Aorta (tissue), 5 donors: ENCODE measurements at places on chromosomes 4 and X. TPM values are rescaled to one million over a fixed set of nuclear protein-coding genes. Genes with fewer than 3 reads are reported as not detected.

- peak; percentile 89 for DNase-seq
These were observed at the start of gene OPHN1 for GRCh38 chrX:68433155-68433980. Gene OPHN1, minus strand, starts transcription at chrX:68433495. Its CDS starts 475 bp downstream, at chrX:68433020.

GRCh38 chr4:41590591-41590990 is 52.6 kb downstream of the LIMCH1 start:
- DNase-seq, result no peak

DNA sequence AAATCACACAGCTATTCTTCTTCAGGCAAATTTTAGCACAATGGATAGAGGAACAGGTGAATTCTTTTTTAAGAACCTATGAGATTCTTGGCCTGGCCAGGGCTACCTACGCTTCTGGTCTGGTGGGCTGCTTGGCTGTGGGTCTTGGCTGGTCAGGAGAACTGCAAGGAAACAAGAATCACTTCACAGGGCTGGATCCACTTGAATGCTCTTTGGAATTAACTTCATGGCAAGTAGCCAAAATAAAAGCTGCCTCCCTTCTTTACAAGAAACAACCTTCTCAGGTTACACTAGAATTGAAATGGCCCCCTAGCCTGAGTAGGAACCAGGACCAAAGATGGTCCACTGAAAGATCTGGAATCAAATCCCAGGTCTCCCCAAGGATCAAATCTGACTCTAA is 519.1 kb downstream of the IQCM start:
- DNase-seq, result no peak

DNA sequence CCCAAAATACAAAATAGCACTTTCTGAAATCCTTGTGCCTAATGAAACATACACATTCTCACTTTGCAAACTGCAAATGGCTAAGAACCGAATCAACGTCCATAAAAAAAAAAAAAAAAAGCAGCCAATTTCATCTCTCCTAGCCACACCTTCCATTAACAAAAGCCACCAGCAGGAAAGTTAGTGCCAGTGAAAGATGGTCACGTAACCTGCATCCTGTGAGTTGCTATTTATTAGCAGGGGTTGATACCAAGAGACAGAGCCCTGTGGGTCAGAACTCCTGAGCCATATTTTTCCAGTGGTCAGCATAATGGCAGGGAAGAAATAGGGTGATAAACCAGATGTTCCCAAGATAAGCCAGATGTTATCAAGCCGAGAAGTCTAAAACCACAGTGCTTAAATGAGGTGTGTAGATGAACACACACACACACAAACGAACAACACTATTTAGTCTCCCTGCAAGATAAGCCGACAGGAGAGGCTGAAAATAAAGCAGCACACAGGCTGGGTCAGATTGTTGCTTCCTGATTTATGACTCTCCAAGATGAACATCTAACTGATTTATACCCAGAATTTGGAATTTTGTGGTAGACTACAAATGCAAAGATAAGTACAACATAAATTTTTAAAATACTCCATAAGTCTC is 11.5 kb downstream of the PPARGC1A start:
- no peak for DNase-seq

DNA sequence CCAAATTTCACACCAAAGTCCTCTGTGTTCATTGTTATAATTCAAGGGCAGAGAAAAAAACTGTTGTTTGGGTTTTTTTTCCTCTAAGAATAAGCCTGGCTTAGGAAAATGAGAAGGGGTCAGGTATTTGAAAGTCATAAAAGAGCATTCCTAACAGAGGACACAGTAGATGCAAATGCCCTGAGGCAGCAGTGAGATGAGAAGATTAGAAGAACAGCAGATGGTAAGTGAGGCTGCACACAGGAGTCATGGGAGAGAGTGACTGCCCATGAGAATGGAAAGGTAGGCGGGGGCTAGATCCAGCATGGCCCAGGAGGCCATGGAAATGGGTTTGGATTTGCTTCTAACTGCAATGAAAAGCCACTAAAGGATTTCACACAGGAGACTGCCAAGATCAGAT is 107.5 kb upstream of the RBPJ start:
- no peak for DNase-seq

NRK gene
- 6.5 TPM for total RNA-seq

GRCh38 chrX:8404471-8404870 is 60.2 kb upstream of the VCX3B start:
- DNase-seq, result peak; percentile 67

USP17L5 gene
- not detected for total RNA-seq

CCDC120 gene
- total RNA-seq, result 7.6 TPM

MYOZ2 gene
- total RNA-seq, result 9.4 TPM

DNA sequence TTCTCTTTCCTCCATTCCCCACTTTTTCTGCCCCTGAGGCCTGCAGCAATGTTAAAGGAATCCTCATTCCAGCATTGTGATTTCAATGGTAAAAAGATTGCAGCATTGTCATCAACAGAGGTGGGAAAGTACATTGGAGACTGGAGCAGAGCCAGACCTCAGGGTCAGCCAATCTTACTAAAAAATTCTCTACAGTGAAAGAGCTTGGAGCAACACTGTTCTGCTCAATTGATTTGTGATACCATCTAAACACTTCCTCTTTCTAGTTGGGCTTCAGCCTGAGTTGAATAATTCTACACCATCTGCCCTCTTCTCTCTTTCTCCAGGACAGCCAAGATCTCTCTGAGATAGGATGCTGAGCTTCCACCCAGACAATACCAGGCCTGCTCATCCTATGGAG is 176.5 kb downstream of the AR start:
- no peak for DNase-seq

DNA sequence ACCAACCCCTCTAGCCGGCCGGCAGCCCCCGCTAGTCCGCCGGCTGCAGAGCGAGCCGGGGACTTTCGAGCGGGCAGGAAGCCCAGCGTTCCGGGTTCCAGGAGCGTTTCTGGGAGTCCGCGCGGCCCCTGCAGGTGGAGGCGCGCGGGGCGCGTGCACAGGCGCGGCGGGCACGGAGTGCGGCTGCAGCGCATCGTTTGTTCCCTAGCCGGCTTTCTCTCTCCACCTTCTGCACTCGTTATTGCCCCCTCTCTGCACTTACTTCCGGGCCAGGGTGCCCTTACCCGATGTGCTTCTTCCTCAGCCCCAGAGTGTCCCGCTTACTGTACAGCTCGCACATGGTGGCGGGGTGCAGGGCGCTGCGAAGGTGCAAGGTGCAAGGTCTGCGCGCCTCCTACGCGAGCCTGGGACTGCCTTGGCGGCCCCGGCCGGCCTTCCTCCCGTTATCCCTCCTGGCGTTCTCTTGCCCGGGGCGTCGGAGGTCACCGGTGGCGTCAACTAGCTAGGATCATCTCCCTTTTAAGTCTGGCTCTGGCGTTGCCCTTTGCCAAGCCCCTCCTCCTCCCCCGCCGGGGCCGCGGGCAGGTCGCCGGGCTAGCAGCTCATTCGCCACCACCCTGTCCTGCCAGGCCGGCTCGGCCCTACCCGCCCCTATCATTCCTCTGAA is at the start of gene ETNPPL:
TSS of gene ETNPPL (minus strand) at position 495 of the 667 bp plus-strand sequence. CDS start at position 340, 155 bp downstream.
- peak; percentile 76 for DNase-seq

DNA sequence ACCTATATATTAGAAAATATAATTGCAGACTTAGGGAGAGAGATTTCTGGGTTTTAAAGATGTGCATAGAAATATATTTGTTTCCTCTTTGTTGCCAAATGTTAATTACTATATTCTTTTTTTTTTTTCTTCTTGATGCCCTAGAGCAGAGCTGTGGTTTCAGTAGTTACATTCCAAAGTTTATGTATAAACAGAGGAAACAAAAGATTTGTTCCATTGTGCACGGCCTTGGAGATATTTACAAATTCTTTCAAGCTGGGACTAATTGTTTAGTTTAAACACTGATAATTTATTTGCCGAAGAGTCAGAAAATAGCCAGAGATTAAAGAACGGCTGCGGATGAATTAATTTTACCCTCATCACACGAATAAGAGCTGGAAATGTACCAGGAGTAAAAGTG is 85.1 kb downstream of the USP46 start:
- DNase-seq, result no peak

TCEAL6 gene
- total RNA-seq, result 0.55 TPM

GRCh38 chr4:1711571-1712215 is 426 bp downstream of the SLBP start:
- DNase-seq, result peak; percentile 78

DNA sequence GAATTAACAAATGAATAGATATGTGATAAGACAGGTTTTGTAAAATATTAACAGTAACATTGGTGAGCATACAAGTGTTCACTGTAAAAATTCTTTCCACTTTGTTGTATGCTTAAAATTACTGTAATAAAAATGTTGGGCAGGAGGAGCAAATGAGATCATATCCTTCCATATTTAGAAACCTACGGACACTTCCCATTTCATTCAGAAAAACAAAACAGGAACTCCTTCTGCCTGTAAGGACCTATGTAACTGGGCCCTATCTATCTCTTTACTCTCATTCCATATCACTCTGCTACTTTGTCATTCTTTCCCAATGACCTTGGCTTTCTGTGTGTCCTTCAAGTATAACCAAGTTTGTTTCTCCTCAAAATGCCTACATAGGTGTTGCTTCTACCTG is 53.7 kb upstream of the SLC39A8 start:
- no peak for DNase-seq

DNA sequence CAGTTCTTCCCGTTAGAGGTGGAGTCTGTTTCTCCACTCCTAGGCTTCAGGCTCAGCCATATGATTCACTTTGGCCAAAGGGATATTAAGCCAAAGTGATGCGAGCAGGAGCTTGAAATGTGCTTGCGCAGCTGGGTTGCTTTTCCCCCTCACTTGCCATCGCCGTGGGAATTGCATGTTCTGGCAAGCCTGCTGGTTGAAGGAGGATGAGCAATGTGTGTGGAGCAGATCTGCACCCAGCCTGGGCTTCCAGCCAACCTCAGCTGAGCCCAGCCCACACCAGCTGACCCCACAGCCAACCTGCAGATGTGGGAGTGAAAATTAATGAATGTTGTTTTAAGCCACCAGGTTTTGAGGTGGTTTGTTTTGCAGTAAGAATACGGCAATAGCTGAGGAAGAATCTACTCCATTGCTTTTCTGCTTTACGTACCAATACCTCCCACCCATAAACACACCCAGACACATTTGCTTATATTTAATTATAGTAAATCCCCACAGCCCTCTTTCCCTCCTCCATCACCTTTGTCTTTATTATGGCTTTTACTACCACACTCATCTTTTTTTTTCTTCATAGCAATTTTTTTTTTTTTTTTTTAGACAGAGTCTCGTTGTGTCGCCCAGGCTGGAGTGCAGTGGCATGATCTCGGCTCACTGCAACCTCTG is 132.8 kb upstream of the FUNDC1 start:
- DNase-seq, result no peak

- DNase-seq, result no peak
These were observed 27.6 kb downstream of the ANKRD17 start for GRCh38 chr4:73230865-73231517.

DNA sequence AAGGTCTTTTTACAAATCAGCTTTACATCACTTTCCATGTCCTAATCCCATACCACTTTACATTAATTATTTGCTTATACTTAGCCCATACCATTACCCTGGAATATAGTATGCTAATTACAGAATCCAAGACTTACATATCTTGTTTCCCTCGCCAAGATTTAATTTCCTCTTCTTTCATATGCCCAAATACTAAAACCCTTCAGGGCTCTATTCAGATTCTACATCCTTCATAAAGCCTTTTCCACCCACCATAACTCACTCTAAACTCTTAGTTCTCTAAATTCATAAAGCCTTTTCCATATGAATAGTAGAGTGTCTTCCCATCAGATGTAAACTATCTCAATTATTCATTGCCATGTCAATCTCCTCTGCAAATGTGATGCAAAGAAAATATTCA is 390.7 kb downstream of the STPG2 start:
- no peak for DNase-seq

ANKRD37 gene
- total RNA-seq, result 22.2 TPM

AR gene
- 12.8 TPM for total RNA-seq

PNMA6A gene
- 3.7 TPM for total RNA-seq

DNA sequence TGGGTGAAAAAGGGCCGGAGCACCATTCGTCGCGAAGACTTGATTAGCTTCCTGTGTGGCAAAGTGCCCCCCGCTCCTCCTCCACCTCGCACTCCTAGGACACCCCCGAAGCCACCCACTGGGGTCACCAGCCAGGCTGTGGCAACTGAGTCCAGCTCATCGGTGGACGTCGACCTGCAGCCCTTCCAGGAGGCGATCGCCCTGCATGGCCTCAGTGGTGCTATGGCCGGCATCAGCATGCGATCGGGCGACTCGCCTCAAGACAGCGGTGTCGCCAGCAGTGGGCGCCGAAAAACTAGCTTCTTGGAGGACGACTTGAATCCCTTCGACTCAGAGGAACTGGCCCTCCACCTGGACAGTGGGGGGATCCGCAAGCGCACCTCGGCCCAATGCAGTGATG is 126.8 kb upstream of the CXorf66 start:
- DNase-seq, result no peak

TMEM35A gene
- 3.2 TPM for total RNA-seq

- no peak for DNase-seq
These were observed 576.5 kb upstream of the CPXCR1 start for GRCh38 chrX:88170553-88170952.

DNA sequence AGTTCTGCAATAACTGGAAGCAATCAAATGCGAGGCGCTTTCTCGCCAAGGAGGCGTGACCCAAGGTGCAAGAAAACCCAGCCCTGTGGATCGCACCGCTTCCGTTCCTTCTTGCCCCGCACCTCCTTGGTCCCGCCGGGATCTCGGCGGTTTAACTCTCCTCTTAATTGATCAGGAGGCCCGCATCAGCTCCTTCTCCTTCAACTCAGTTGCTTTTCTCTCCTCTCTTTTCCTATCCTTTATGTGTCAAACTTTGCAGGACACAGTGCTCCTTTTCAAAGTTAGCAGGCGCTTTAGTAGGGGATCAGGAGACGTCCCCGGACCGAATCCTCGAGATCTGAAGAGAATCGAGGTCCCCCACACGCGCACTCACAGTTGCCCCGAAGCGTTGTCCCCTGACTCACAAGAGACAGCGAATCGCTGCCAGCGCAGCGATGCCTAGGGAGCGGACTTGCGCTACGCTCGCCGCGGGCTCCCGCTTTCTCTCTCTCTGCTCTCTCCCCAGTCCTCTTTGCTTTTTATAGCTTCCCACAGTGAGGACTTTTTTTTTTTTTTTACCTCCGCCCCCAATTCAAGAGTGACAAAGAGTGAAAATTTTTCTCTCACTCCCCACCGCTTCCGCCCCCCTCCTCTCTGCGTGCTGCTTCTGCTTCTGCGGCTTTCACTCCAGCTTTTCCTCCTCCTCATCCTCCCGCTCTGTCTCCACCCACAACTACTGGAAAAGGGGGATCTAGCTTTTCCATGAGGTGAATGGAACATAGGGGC is at the start of gene DKK2:
TSS of gene DKK2 (minus strand) at position 495 of the 765 bp plus-strand sequence. CDS start 722 bp downstream, outside the sequence.
- peak; percentile 43 for DNase-seq

DNA sequence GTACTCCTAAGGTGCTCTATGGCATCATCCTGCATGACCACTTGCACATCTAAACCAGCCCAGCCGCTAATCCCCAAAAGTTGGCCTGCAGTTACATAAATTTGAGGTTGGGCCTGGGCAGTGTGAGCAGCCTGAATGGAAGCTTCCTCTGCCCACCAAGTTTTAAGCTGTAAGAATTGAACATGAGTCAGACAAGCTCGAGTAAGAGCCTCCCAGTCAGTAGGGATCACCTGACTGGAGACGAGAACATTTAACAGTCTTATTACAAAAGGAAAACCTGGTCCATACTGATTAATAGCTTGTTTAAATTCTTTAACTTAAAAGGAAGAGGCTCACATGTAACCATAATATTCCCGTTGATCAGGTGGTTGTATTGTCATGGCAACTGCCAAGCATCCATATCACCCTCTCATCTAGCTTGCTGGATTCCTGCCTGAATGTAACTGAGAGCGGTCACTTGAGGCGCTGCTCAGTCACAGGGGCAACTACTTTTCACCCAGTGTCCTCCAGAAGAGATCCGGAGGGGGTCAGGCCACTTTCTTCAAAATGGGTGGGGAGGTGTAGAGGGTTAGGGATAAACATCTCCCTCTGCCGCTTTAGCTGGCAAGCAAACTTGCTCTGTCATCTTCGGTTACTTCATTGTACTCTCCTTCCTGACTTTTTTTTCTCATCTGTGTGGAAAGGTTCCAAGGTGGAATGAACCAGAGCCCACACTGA is 56.6 kb upstream of the WDR1 start:
- DNase-seq, result no peak
